Kidney epithelial cell (primary cell): ENCODE measurements at places on chromosomes 4 and X.

DNA sequence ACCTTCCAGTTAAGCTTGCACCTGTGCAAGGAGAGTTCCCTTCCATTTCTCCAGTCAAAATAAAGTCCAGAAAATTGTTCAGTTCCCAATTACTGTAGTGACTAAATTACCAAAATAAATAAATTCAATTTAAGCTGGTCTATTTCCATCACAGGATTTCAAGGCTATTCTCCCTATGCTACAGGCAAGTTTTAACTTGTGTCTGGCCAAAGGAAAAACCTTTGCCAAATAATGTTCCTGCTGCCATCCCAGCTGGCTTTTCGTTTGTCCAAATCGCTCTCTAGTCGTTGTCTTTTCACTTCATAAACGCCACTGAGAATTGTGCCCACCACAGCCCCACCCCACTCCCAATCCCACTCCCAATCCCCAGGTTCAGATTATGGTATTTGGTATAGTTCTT, 2.4 kb downstream of the KCTD8 start:
- no peak for DNase-seq

GRCh38 chrX:5306654-5307121, 922.0 kb downstream of the NLGN4X start:
- DNase-seq: no peak

- no peak for DNase-seq
Observed at GRCh38 chr4:153589703-153590595, 94.1 kb upstream of the TLR2 start.

DNA sequence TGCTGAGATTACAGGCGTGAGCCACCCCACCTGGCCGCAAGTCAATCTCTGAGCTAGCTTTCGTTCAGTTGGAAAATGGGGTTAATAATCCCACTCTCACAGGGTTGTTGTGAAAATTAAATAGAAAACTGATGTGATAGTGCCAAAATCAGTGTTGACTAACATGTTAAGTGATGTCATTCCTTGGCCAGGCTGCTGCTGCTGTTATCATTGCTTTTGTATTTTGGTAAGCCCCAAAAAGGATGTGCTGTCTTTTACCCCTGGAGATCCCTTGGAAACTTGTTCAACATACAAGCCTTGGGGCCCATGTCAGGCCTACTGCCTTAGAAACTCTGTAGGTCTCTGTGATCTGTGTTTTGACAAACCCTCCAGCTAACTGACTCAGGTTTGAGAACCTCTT, 106.3 kb downstream of the AFF1 start:
- DNase-seq: no peak

GRCh38 chr4:155481150-155481549, 104.4 kb upstream of the MAP9 start:
- no peak for DNase-seq

GRCh38 chrX:14173873-14174272, 144.2 kb upstream of the GEMIN8 start:
- DNase-seq: no peak

- DNase-seq: no peak
Observed at GRCh38 chrX:45347877-45348276, 147.2 kb upstream of the DIPK2B start.

DNA sequence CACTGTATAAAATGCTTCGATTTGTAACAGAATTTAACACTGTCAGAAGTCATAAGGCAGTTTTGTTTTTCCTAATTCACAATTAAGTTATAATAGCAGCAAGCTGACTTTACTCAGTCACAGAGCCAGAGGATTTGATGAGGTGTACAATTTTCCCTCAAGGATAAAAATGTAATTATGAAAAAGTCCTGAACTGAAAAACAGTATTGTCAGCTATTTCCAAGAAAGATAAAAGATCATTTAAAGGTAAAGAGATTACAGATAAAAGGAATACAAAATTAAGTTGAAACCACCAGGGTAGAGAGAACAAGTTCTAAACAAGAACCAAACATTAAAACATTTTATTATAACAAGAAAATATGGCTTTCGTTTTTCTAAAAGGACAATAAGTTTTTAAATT, 86.8 kb upstream of the ZFP42 start:
- DNase-seq: no peak

DNA sequence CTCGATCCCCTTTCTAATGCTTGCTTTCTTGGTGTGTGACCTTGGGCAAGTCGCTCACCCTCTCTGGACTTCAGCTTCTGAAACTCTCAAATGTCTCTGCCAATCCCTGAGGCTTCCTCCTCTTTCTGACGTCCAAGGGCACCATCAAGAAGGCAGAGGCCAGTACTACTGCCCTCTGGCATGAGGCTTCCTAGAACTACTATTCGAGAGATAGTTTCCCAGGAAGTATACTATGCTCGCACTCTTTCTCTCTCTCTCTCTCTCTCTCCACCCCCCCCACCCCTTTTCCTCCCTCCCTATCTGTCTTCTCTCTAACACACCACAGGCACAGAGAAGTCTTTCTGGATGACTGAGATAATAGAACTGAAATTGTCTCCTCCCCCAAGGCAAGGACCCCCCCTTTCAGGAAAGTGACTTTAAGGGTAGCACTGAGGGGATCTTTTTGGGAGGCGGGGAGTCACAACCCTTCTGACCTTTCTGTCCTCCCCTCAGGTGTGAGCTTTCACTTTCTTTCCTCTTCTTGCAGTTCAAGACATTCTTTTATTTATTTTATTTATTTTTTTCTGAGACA, 20.0 kb upstream of the BCOR start:
- DNase-seq: no peak

GRCh38 chr4:117660668-117661067, 373.6 kb upstream of the NDST3 start:
- no peak for DNase-seq

- no peak for DNase-seq
Observed at GRCh38 chr4:6918338-6918737, 8.7 kb downstream of the TBC1D14 start.

DNA sequence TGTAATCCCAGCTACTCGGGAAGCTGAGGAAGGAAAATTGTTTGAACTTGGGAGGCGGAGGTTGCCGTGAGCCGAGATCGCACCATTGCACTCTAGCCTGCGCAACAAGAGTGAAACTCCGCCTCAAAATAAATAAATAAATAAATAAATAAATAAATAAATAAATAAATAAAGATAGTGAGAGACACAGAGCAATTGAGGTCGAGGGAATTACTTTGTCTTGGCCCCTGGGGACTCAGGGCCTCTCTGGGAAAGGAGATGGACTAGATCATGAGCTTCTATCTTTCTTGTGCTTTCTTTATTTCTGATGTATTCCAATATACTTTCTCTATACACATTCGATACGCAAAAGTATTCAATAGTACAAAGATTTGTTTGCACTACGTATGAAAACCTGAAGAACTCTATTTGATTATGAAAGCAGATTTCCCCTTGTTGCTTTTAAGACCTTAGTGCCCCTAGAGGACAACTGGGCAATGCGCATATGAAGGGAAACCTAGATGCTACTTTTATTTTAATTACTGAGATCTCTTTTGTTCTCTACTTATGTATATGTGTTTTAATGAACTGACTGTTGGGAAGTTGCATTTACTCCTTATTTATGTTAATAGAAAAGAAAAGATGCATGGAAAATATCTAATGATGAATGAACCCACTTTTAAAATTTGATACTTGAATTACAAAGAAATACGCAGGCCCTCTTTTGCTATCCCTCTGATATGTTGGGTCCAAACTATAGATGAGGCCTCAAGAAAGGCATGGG, 12.8 kb upstream of the ELOVL6 start:
- DNase-seq: no peak

GRCh38 chr4:23034731-23035130, 342.0 kb downstream of the GBA3 start:
- no peak for DNase-seq

- DNase-seq: no peak
Observed at GRCh38 chr4:180052629-180053028, 2190.6 kb upstream of the TENM3 start.

DNA sequence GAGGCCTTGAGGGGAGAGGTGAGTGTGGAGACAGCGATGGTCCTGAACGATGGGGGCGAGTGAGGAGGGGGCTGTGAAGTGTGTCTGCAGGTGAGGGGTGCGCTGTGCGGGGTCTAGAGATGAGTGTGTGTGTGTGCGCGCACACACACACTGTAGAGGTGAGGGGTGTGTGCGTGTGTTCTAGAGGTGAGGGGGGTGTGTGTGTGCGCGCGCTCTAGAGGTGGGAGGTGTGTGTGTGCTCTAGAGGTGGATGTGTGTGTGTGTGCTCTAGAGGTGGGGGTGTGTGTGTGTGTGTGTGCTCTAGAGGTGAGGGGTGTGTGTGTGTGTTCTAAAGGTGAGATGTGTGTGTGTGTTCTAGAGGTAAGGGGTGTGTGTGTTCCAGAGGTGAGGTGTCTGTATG, 574 bp downstream of the BST1 start:
- DNase-seq: no peak

DNA sequence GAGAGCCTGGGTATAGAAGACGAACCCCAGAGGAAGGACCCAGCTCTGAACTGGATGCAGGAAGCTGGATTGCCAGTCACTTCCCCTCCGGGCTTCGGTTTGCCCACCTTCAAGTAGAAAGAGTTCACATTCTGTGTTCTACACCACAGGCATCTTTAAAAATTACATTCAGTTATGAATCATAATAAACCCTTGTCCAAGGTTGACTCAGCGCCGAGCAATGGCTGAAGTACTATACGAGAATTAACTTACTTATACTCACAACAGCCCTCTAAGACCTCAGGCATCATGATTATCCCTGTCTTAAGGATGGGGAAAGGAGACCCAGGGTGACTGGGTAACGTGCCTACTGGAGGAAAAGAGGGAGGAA, 72.5 kb downstream of the EVC2 start:
- DNase-seq: no peak

DNA sequence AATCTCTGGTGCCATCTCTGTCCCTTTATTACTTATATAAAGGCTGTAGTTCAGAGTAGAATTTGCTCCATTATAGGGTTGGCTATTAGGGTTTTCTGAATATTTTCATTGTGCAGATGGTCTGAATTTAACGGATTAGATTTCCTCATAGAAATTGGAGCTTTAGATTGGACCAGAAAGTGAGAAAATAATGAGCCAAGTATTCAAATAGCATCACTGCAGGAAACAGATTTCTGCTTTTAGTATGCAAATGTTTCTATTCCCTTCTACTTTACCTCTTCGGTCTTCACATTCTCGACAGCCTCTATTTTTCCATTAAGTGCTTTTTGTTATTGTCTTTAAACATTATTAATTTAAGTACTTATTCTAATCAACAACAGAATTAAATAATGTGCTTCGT, 55.4 kb downstream of the TRIM2 start:
- DNase-seq: no peak

DNA sequence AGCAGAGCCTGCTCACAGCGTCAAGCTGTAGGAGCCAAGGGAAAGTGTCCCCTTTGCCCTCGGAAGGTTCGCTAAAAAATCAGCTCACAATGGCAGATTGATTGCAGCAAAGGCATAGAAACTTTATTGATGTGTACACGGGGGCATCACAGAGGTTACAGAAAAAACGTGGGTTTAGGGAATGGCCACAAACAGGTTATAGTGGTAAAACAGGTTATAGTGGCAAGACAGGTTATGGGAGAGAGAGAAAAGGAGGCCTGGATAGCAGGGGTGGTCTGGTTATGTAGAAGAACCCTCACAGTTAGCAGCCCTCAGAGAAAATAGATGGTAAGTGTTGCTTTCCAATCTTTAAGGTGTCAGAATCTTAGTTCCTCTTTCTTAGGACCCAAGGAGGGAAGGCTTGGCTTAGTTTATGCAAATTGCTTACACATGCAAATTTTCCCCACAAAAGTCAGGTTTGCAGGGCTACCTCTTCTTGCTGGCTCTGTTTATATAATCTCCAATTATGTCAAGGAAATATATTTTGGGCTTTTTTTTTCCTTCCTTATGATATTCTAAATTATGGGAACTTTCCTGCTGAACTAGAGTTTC, 113.7 kb downstream of the BMP15 start:
- no peak for DNase-seq

GRCh38 chr4:163332526-163333406, at the start of gene NPY1R:
NPY1R (minus strand) TSS chr4:163332596; CDS start chr4:163326554, 6,042 bp downstream.
- peak; percentile 45 for DNase-seq

- DNase-seq: no peak
Observed at GRCh38 chr4:186543206-186543605, 12.2 kb downstream of the MTNR1A start.

- no peak for DNase-seq
Observed at GRCh38 chrX:20181598-20182329, 40.1 kb upstream of the EIF1AX start.

- no peak for DNase-seq
Observed at GRCh38 chr4:24470666-24471485, 113.5 kb downstream of the DHX15 start.

- no peak for DNase-seq
Observed at GRCh38 chrX:130563476-130563875, 161.7 kb downstream of the RBMX2 start.

DNA sequence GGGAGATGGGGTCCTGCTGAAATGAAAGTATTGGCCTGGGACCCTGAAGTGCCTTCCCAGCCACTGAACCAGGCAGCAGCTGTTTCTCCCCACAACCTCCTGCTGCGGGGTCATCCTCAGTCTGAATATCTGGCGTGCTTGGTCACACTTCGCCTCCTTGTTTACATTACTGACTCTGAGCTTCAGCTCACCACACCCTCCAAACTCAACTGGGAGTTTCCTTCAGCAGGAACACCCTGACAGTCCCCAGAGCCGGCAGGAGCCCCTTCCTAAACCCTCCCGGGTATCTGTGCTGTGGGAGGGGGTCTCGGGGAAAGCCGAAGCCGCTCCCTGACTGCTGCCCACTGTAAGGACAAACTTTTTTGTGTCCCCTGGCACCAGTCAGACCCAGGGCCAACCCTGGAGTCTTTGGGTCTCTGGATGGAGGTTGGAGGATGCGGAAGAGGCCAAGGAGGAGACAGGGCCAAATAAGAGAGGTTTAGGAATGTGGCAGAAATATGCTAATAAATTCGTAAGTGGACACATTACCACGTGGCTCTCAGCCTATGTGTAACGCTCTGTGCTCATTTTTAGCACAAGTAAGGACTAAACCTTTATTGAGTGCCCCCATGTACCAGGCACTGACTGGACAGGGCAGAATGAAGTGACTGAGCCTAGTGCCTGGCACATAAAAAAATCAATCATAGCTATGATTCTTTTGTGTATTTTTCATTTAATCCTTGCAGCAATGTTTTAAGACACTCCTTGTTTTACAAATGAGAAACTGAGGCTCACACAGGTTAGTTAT, 20.7 kb downstream of the FHDC1 start:
- DNase-seq: no peak

DNA sequence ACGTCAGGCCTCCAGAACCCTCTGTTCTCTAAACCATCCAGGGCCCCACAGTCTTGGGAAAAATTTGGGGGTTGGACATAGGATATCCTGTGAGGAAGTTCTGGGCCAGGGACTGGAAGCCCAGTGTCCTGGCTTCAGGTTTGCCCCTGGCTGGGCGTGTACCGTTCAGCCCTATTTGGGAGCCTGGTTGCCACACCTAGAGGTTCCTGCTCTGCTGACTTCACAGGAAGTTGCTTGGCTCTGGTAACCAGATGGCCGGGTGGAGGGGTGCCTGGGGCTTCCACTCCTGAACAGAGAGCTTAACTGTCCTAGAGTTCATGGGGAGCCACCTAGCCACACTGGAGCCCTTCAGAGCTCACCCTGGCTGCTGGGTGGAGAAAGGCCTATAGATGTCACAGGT, 1.1 kb downstream of the TAFAZZIN start:
- DNase-seq: no peak

GRCh38 chr4:37864786-37865185, 26.1 kb upstream of the TBC1D1 start:
- no peak for DNase-seq

GRCh38 chr4:174358829-174359228, 75.1 kb downstream of the CEP44 start:
- peak; percentile 57 for DNase-seq

GRCh38 chr4:16418814-16419213, 192.5 kb upstream of the TAPT1 start:
- peak; percentile 56 for DNase-seq
